Activated T-helper 1 cell treated with anti-CD3 and anti-CD28 coated beads, Interleukin-2, amount 50 U/mL, for 16 hours (primary cell): ENCODE measurements at places on chromosomes 7 and 10.

DNA sequence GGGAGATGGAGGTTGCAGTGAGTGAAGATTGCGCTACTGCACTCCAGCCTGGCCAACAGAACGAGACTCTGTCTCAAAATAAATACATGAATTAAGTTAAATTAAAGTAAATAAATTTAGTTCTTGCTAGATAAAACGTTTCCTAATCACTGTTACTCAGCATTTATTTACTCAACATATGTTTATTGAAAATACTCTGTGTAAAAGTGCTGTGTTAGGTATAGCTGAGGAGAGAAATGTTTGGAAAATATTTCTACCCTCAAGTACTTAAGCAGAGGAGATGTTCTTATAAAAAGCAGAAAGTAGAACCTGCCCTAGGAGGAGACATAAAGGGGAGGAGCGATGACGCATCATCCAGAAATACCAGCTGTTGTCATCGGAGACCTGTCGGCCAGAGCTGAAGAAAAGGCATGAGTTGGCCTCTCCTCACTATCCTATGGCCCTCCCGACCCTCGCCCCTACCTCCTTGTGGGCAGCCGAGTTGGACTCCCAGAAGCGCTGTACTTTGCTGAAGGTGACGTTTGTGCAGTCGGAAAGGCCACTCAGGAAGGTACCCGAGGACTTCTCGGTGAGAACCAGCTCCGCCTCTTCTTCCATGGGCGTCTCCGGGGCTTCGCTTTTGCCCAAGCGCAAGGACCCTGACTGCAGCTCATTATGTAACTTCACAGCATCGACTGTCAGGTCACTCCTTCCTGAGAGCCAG lies 1.1 kb downstream of the RRP12 start:
- no peak for DNase-seq

- no peak for DNase-seq
Observed at GRCh38 chr7:36904101-36904500, 179.8 kb upstream of the AOAH start.

GRCh38 chr10:100998183-100998990 lies 1.2 kb upstream of the LZTS2 start:
- DNase-seq: peak; percentile 48

GRCh38 chr7:82183634-82184033 lies 259.9 kb downstream of the CACNA2D1 start:
- DNase-seq: no peak

GRCh38 chr7:51569176-51569575 lies 252.6 kb upstream of the COBL start:
- DNase-seq: no peak

- peak; percentile 18 for DNase-seq
Observed at GRCh38 chr10:58266826-58267712, 625 bp downstream of the IPMK start.

- DNase-seq: no peak
Observed at GRCh38 chr7:6252341-6252746, 20.1 kb downstream of the CYTH3 start.

- DNase-seq: no peak
Observed at GRCh38 chr7:25314731-25315267, 86.5 kb upstream of the NPVF start.

GRCh38 chr10:110149259-110149658 lies 58.1 kb upstream of the MXI1 start:
- no peak for DNase-seq

- no peak for DNase-seq
Observed at GRCh38 chr10:6891924-6892323, 311.8 kb upstream of the PRKCQ start.

DNA sequence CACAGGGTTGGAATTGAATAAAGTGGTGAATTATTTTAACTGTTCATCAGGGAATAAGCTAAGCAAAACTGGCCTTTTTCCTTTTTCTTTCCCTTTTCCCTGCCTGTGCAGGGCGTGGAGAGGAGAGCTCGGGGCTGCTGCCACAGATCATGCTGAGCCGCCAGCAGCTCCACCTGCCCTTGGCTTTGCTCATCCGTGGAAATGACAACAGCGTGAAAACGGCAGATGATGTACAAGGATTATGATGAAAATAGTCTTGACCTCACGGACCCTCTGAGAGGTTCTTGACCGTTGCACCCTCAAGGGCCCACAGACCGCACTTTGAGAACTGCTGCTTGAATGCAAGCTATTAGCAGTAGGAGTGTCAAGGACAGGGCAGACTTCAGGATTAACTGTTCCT lies 10.6 kb downstream of the PPP2R2D start:
- no peak for DNase-seq

DNA sequence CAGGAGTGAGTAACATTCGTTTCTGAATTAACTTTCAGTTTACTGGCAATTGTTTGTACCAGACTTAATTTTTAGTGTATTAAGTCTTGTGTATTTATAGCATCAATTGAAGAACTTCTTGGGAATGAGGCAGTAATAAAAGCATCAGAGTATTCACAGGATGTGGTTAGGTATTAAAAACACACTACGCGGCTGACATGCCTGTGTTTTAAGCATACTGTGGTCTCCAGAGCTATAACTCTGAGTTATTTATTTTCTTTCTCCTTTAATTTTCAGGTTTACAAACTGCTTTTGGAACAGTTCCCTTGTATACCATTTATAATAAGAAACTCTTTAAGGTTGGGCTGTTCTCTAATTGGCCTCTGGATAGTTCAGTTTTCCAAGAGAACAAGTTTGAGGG lies 626.1 kb upstream of the NRG3 start:
- no peak for DNase-seq

GRCh38 chr10:124849111-124849773 lies 47.6 kb downstream of the ABRAXAS2 start:
- DNase-seq: no peak

DNA sequence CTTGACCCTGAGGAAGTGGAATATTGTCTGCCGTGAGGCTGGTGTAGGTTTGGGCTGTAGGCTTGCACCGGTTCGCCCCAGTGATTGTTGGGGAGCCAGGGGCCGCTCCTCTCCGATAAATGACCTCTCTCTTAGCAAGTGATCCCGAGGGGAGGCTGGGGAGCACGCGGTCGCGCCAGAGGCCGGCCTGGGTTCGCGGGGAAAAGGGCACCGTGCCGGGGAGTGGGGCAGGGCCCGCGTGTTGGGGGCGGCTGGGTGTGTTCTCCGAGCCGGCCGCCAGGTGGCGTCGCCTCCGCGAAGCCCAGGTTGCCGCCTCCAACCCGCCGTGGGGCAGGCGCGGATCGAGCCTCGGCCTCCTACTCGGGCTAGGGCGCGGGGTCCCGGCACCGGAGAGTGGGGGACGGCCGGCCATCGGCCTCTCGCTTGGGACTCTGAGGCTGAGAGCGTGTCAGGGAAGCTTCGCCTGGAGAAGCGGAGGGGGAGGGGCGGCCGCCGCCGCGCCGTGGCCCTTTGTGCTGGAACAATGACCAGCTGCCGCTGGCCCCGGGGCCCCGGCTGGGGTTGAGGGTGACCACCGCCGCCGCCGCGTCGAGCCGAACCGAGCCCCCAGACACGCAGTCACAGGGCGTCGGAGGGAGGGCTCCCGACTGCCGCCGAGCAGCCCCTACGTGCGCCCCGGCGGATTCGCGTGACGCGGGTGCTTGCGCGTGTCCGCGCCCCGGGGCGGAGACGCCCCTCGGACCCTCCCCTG lies 442 bp upstream of the LZTS2 start:
- DNase-seq: peak; percentile 59

GRCh38 chr10:90407131-90407530 lies 450.7 kb downstream of the HTR7 start:
- no peak for DNase-seq

DNA sequence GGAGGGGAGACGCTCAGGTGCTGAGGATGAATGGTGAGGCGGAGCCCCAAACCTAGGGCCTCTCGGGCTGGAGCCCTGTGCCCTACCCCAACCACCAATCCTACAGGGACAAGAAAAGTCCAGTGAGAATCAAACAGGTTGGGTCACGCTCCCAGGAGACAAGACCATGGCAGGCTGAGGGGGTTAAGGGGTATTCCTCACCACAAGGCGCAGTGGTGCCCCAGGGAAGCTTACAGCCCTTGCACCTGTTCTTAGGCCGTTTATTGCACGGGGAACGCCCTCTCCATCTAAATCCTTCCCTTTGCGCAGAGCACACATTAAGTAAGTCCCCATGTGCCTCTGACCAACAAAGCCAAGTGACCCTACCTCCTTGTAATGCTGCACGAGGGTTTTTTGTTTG lies 3.5 kb downstream of the FZD9 start:
- no peak for DNase-seq

DNA sequence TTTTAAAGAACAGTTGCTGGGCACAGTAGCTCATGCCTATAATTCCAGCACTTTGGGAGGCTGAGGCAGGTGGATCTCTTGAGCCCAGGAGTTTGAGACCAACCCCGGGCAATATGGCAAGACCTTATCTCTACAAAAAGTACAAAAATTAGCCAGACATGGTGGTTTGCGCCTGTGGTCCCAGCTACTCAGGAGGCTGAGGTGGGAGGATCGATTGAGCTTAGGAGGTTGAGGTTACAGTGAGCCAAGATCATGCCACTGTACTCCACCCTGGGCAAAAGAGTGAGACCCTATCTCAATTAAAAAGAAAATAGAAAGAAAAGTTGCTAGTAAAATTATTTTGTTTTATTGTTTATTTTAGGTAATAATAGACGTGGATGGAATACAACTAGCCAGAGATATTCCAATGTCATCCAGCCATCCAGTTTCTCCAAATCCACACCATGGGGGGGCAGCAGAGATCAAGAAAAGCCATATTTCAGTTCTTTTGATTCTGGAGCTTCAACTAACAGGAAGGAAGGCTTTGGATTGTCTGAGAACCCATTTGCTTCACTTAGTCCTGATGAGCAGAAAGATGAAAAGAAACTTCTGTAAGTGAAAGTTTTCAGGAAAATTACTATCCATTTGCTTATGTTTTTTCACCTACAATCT lies 3.0 kb downstream of the NUP42 start:
- DNase-seq: no peak

DNA sequence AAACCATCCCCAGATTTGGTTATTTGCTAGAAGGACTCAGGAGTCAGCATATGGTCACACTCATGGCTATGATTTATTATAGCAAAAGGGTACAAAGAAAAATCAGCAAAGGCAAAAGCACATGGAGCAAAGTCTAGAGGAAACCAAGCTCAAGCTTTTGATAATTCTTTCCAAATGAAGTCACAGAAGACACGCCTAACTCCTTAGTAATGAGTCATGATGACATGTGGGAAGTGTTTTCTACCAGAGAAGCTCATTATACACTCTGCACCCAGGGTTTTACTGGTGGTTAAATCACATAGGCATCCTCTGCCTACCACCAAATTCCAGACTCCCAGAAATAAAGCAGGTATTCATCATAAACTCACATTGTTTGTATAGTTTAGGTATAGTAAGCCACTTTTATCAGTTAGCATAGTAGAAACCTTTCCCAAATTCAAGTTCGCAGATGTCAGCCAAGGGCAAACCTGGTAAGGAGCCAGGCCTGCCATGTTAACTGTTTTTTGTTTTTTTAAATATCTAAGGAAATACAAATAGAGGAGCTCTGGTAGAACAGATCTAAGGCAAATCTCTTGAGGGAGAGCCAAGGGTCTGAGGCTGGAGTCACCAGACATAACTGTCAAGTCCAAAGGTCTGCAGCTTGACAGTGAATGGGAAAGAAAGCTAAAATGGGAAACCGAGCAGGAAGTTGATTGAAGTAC lies 15.4 kb upstream of the HIBADH start:
- DNase-seq: no peak

GRCh38 chr10:130500261-130501000 lies 364.2 kb downstream of the GLRX3 start:
- no peak for DNase-seq

- no peak for DNase-seq
Observed at GRCh38 chr10:110393866-110394265, 89.1 kb upstream of the SMNDC1 start.

DNA sequence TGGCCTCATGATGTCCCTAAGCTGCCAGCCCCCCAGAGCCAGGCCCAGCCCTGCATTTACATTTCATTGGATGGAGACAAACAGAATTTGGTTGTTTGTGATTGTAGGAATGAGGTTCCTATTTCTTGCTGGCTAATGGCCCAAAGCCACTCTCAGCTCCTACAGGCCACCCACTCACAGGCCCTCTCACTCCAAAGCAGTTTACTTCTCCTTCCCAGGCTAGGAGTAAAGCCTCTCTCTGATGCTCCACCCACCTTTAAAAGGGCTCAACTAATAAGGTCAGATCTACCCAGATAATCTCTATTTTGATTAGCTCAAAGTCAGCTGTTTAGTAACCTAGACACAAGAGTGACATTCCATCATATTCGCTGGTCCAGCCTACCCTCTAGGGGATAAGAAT lies 11.2 kb upstream of the CUZD1 start:
- no peak for DNase-seq

- DNase-seq: no peak
Observed at GRCh38 chr10:21166557-21167287, 269.6 kb upstream of the NEBL start.
